Ureter (tissue), 1 donor: ENCODE measurements at places on chromosomes 5 and 9. TPM values are rescaled to one million over a fixed set of nuclear protein-coding genes. Genes with fewer than 3 reads are reported as not detected.

- no peak for DNase-seq
These were observed 24.8 kb downstream of the DPYSL3 start for GRCh38 chr5:147485046-147485445.

DNA sequence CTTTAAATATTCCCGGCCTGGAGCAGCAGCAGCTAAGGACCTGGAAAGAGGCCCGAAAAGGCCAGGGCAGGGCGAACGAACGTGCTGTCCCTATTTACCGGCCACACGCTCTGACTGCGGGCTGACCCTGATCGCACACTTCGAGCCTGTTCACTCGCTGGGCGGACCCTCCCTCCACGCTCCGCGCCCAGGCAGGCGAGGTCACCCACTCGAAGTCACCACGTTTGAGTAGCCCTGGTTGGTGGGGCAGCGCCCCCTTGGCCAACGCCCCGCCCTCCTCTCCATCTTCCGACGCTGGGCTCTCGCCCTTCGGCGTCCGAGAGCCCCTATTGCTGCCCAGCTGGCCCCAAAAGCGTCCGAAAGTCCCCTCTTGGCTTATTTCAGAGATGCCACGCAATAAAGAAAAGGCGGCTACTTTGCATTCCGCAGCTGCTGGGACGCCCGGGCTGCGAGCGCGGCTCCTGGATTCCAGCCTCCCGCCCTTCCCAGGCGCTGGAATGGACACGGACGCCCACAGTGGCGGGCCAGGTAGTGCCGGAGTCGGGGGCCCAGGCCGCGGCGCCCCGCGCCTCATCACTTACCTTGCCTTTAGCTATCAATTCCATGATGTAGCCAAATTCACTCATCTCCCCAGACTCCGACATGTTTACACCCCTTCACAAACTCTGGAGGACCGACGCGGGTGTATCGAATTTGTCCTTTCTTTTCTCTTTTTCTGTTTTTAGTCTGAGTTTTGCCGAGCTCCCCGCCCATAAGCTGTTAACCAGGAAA is 9.9 kb upstream of the TRIM36 start:
- DNase-seq: no peak

MSANTD3 gene
- 12.3 TPM for total RNA-seq

HDAC3 gene
- total RNA-seq: 56.0 TPM

SLC38A9 gene
- 29.1 TPM for total RNA-seq
